Left hindlimb (tissue), 1 donor: ENCODE measurements at places on chromosomes 6 and 20.

- DNase-seq, result no peak
Measured at GRCh38 chr6:2272696-2273095, 27.3 kb upstream of the GMDS start.

DNA sequence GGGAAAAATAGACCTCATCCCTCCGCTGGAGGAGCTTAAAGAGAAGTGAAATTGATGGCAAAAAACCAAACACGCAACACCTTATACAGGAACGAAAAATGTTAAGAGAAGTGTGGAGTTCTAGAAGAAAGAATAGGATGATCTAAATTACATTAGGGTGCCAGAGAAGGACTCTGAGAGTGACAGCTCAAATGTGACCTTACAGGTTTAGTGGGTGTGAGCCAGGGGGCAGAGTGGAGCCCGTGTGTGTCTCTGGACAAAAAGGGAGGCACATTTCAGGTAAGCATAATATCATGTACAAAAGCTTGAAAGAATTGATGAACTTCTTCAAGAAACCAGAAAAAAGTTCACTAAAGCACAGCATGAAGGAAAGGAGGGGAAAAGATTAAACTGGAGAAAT is 20.8 kb downstream of the HLA-DRA start:
- no peak for DNase-seq

DNA sequence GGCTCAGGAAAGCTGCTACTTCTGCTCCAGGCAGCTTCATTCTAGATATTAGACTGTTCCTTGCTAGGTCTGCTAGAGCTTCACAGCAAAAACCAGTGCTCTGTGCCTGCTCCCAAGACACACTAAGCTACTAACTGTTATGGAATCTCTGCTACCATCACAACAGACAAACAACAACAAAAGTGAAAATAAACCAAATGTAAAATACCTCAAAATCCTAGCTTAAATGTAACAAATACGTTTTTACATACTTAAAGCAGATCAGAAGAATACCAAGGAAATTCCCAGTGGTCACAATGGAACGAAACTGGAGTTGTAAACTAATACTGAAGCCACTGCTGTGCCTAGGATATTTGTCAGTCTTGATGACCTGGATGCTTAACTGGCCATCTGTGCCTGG is 84.6 kb upstream of the EZR start:
- DNase-seq, result no peak

- no peak for DNase-seq
Measured at GRCh38 chr6:90993770-90994169, 406.9 kb upstream of the MAP3K7 start.

DNA sequence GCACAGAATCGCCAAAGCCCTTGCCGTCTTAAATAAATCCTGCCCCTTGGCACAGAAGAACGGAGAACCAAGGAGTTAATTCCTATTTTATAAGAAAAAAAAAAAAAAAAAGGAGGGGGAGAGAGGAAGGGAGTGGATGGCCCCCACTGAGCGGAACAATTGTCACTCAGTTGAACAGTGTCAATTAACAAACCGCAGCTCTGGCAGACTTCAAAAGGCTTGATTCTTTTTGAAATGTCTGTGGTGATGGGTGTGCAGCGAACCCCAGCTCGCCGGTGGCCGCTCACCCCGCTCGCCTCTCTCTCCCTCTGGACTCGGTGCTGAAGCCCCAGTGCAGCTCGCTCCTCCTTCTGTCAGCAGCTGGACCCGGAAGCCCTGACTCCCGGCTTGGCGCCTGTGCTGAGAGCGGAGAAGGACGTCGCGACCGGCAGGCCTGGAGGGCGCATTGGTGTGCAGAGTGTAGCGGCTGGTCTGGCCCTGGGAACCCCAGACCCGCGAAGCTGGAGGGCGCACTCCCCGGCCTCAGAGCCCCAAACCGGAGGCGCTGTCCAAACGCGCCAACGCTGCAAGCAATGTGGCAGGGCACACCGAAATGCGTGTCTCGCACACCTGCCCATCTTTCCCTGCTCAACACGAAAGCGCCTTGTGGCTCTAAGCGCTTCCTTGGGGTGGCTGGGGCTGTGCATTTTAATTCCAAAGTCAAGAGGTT is 3.4 kb downstream of the LINC00237 start:
- DNase-seq, result no peak

GRCh38 chr6:35662999-35663398 is 25.7 kb downstream of the FKBP5 start:
- DNase-seq, result no peak

GRCh38 chr6:36594816-36595643 is 868 bp downstream of the SRSF3 start:
- no peak for DNase-seq

GRCh38 chr6:126967296-126968005 is 151.0 kb upstream of the RSPO3 start:
- DNase-seq, result no peak

DNA sequence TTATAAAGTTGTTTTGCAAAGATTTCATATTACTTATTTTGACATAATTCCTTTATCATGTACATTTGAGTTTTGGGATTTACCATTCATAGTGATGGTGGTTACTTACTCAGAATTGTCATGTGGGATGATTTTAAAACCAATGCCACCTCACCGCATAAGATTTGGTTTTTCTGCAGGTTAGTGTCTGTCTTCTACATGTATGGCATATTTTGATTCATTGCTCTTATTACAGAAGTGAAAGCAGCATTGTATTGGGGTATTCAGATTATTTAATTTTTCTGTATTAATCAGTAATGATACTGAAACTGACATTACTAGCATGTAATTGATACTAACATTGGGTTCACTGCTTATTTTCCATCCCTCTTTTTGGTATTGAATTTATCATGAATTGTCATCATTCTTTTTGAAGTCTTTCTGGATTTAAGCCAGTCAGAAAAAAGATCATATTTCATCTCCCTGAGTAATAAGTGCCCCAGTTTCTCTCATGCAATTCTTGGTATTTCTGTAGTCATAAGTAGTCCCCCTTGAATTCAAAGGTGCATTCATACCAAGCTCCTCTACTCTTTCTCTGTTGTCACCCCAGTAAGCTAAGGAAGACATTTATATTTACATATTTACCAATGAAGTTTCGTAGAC is 176.6 kb downstream of the BCKDHB start:
- no peak for DNase-seq

DNA sequence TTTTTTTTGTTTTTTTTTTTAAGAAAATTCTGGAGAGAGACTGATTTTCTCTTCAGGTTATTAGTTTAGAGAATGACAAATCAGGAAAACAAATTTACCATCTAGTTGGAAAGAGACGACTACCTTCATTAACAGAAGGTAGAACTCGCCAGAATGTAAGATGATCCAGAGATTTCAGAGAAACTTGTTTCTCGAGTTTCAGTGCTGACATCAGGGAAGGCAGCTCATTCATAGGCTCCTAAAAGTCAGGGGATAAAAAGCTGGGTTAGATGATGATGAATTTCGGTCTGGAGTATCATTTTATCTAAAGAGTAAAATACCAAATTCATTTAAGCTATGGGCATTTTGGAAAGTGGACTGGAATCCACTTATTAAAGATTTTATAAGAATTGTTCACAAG is 27.9 kb downstream of the ZNF334 start:
- no peak for DNase-seq

- DNase-seq, result no peak
Measured at GRCh38 chr20:45835329-45835765, 1.7 kb downstream of the SNX21 start.

GRCh38 chr20:44942264-44942973 is 17.8 kb downstream of the TOMM34 start:
- no peak for DNase-seq

DNA sequence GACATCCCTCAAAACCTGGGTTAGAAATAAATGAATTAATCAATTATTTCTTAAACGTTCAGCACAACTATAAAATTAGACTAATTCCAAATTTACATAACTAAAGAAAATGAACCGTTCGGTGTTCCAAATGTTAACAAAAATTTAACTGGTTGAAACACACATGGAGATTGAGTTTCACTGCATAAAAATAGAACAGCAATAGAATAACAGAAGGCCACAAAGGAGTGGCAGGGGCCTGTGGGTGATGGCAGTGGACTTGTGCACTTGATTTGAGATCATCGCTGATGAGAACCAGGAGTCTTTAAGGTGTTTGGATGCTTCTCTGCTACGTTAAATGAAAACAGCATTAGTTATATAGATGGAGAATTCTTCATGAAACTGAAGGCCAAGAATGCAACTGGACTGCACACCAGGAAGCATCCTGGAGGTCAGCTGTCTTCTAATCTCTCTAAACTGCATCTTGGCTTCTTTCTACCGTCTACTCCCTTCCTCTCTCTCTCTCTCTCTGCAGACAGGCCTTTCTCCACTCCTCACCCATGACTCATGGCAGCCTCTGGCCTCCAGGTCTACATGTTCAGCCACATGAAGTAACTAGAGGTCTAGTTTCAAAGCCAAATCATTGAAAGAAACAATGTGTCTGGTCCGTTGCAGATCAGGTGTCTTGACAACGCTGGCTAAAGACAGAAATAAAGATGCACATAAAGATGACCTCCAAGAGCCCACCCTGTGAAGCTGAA is 111.3 kb downstream of the SIM1 start:
- DNase-seq, result no peak

DNA sequence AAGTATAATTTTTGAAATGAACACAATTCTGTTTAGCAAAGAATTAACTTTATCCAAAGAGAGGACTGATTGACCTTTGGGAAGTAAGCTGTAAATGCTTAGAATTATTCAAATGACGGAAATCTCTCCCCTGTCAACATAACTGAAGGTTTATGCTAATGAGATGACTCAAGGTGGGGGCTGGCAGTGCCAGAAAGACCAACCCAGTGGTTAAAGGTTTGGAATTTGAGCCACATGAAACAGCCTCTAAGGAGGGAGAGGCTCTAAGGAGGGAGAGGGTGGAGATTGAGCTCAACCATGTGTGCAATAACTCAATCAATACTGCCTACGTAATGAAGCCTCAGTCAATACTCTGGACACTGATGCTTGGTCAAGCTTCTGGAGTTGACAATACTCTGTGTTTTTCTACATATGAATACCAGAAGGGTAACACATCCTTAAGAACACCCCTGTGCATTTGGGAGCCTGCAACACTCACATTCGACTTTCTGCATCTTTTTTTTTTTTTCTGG is 123.4 kb upstream of the TENT5A start:
- no peak for DNase-seq

DNA sequence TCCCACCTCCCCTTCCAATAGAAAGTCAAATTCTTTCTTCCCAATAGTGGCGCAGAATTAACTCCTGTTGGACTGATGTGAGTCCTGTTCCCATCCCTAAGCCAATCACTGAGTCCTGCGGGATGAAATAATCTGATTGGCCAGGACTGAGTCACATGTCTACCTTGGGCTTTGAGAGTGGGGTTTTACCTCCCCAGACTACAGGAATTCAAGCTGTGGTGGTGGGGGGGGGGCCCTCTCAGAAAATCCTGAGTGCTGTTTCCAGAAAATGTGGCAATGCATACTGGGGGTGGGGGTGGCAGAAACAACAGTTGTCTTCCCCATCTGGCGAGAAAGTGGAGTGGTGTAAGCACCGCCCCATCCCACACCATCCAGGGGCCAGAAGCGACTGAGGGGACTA is 65.7 kb downstream of the CTCFL start:
- DNase-seq, result no peak

- no peak for DNase-seq
Measured at GRCh38 chr20:48749437-48749836, 78.4 kb downstream of the PREX1 start.

DNA sequence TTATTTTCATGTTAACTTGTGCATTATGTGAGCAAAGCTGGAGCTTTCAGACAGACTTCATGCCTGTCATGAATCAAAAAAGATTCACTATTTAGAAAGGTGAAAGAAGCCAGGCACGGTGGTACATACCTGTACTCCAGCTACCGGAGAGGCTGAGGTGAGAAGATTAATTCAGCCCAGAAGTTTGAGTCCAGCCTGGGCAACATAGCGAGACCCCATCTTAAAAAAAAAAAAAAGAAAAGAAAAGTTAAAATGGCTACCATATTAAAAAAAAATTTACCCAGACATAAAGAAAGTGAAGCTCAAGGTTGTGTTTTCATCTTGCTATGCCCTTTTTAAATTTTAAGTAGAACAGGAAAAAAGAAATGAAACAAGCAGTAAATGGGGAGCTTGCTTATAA is 889 bp downstream of the CASS4 start:
- no peak for DNase-seq

GRCh38 chr6:142187209-142187608 is 40.1 kb downstream of the VTA1 start:
- DNase-seq, result no peak

DNA sequence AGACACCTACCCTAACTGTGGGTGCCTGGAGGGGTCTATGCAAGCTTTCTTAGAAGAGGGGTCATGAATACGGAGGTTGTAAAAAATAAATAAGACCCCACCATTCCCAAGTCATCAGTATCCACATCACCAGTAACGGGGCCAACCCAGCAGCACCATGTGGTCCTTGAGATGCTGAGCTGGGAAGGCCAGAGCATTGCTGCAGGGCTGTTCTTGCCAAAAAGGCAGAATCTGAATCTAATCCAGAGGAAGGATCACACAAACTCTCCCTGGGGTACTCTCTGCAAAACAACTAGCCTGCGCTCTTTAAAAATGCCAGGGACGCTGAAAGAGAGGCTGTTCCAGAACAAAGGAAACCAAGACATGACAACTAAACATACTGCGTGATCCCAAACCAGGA is 43.2 kb downstream of the SSR1 start:
- no peak for DNase-seq

DNA sequence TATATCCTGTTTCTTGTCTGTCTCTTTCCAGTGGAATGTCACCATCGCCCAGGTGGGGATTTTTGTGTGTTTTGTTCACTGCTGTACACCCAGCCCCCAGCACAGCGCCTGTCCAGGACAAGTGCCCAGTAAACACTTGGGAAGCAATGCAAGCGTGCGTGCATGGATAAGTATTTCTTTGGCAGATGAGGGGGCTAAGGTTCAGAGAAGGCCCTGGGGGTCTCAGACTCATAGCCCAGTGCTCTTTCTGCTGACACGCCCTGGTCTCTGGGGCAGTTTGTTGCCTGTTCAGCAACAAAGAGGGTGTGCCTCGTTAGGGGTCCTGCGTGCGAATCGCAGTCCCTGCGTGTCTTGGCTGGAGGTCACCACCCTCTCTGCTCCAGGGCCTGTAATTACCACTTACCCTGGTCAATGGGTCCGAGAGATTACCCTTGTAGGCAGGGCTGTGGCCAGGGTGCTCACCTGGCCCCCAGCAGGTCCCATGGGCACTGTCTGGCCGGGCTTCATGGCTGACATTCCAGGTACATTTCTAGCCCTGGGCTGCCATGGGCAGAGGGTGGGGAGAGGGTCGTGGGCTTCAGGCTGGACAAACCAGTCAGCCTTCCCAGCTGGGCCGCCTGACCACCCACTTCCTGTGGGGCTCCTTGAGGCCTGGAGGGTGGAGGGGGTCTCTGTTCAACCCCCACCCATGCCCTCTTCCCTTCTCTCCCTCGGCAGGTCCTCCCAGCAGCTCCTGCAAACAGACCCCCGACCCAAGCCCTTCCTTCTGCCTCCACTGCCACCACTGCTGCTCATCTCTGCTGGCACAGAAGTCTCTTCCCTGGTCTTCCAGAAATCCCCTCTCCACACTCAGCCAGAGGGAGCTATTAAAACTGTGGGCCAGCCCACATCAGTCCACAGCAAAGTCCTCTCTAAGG is 87.1 kb downstream of the CEBPB start:
- DNase-seq, result peak; percentile 32
